ENCODE measurements at places on chromosomes 3 and 15.

DNA sequence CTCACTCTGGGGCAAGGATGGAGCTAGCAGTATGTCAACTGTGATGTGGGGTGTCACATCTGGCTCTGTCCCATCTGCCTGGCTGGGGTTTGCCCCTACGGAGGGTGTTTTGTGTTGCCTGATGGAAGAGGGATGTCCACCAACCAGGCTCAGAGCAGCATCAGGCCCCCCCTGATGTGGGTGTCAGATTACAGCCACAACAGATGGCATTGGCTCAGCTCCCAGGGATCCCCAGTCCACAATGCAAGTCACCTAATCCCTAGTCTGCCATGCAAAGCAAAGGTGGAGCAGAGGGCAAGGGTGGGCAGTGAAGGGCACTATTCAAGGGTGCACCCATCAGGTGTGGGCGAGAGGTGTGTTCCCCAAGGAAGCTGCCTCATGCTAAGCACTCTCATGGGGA is 48.9 kb upstream of the AMOTL2 start:
- DNase-seq, result no peak

DNA sequence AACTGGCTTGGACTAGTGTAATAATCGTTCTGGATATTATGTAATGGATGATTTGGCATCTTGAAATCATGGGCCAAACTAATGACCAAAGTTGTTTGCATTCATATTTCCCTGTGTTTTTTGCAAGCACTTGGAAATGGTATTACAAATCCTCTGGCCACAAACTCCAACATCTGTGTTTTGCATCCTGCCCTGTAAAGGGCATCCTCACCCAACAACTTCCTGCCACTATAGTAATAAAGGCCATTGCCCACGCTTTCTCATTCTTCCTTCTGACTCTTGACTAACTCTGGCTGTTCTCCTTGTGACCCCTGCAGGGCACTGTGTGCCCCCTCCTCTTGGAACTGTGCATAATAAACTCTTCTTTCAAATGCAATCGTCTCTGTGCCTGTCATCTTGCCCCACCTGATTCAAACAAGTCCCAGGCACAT is 25.4 kb upstream of the PSMD6 start:
- DNase-seq, result no peak

DNA sequence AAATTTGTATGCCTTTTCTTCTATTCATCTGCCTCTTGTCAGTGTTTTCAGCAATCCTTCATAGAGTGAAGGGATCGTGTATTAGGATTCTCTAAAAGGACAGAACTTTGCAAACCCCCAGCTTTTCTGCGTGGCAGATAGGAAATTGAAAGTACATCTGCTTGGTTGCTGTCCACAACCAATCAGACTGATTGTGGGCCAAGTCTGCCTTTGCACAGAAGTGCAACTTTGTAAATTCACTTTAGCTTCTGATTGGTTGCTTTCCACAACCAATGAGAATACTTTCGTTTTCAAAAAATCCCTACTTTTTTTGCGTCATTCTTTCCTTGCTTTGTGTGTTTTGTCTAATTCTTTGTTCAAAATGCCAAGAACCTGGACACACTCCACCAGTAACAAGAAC is 847.4 kb downstream of the FHIT start:
- DNase-seq, result no peak

DNA sequence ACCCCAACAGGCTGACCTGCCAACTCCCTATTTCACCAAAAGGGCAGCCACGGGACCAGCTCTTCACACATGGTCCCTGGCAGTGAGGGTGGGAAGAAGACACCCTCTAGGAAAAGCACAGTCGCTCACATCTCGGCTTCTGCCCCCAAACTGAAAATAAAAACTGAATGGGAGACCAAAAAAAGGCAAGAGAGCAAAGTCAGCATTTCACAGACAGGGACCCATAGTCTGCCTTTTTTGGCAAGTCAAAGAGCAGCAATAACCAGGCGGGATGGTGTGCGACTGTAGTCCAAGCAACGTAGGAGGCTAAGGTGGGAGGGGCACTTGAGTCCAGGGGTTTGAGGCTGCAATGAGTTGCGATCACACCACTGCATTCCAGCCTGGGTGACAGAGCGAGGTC is 154.1 kb downstream of the ADAMTS17 start:
- DNase-seq, result no peak

DNA sequence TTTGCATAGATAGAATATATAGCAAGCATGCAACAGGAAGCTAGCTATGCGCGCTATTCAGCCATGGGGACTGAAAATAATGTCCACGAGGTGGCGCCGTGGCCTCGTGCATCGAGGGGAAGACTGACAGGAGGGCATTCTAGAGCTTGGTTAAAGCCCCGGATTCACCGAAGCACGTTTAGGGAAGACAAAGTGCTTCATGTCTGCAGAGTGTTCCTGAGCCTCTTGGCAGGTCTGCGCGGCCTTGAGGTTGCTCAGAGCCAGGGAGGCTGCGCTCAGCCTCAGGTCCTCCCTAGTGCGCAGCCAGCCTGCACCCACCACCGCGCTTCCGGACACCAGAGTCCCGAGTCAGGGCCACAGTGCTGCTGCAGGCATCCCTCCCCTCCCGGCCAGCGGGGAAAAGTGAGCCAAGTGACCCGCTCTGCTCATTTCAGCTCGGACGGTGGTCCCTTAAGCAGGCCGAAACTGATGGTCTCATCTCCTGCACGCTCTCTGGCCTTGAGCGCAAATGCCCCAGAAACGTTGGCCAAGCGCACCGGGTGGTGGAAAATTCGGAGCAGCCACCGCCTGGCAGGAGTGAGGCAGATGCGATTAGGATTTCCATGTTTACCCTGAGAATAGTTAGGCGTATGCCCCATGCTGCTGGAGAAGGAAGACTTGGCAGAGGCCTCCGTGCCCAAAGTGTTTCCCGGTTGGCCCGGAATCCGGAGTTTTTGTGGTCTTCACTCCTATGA is 24.8 kb downstream of the GABRA5 start:
- no peak for DNase-seq

- no peak for DNase-seq
Observed at GRCh38 chr15:27686971-27687370, 412.1 kb downstream of the OCA2 start.

- DNase-seq, result no peak
Observed at GRCh38 chr3:29004885-29005599, 275.8 kb upstream of the RBMS3 start.

- DNase-seq, result no peak
Observed at GRCh38 chr3:178485756-178486155, 50.5 kb upstream of the KCNMB2 start.

GRCh38 chr3:55097441-55097840 is 169.6 kb upstream of the LRTM1 start:
- no peak for DNase-seq

GRCh38 chr15:77187751-77188464 is 117.0 kb upstream of the TSPAN3 start:
- DNase-seq, result no peak

GRCh38 chr3:129602730-129603560 is 3.5 kb downstream of the PLXND1 start:
- no peak for DNase-seq

GRCh38 chr3:46193436-46193835 is 14.7 kb downstream of the CCR1 start:
- no peak for DNase-seq

- DNase-seq, result no peak
Observed at GRCh38 chr15:55552451-55552850, 35.7 kb downstream of the PYGO1 start.

DNA sequence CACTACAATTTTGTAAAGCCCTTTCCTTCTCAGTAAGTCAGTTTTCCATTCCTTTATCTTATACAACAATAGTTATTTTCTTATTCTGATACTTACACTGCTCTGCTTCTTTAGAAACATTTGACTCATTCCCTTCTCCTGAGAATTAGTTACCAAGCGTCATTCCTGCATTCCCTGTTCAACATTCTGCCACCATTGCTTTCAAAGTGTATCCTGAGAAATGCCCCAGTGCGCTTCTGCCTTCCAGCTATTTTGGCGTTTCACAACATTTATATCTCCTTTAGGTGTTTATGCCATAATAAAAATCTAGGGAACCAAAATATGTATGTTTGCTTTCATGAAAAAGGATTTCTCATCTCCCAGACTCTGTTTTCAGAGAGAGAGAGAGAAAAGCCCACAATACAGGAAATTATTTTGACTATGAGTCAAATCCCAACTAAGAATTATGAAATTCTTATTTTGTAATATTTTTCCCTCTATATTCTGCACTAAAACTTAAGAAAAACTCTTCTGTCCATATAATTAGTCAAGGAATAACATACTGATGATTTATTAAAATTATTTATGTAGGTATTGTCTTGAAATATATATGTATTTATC is 118.2 kb upstream of the RAP2B start:
- no peak for DNase-seq

GRCh38 chr15:44194323-44195150 is 534 bp downstream of the FRMD5 start:
- peak; percentile 40 for DNase-seq

DNA sequence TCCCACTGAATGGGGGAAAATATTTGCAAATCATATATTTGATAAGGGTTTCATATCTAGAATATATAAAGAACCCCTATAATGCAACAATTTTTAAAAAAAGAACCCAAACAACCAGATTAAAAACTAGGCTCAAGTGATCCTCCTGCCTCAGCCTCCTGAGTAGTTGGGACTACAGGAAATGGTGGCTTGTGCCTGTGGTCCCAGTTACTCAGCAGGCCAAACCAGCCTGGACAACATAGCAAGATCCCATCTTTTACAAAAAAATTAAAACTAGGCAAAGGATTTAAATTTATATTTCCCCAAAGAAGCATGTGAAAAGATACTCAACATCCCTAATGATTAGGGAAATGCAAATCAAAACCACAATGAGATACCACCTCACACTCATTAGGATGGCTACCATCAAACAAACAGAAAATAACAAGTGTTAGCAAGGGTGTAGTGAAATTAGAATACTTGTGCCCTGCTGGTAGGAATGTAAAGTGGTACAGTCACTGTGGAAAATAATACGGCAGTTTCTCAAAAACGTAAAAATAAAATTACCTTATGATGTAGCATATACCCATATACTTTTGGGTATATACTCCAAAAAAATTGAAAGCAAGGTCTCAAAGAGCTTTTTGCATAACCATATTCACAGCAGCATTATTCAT is 19.7 kb downstream of the TFDP2 start:
- no peak for DNase-seq

GRCh38 chr3:133464573-133464972 is 64.7 kb downstream of the BFSP2 start:
- no peak for DNase-seq

- no peak for DNase-seq
Observed at GRCh38 chr15:46732060-46732459, 985.2 kb upstream of the SEMA6D start.

DNA sequence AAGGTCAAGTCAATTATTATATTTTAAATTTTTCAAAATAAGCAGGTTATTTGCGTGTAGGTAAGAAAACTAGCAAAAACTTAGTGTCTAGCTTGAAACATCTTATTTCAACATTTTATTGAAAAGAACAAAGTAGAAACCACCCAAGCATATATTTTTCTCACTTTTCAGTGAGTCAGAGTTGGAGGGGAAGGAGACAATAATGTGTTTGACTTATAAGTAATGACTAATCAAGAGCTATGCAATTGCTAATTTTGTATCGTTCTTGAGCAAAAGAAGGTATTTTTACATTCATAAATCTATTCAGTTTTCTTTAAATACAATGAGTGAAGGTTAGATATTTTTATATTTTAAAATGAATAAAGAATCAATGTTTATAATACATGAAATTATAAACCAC is 54.4 kb upstream of the P2RY1 start:
- DNase-seq, result no peak

DNA sequence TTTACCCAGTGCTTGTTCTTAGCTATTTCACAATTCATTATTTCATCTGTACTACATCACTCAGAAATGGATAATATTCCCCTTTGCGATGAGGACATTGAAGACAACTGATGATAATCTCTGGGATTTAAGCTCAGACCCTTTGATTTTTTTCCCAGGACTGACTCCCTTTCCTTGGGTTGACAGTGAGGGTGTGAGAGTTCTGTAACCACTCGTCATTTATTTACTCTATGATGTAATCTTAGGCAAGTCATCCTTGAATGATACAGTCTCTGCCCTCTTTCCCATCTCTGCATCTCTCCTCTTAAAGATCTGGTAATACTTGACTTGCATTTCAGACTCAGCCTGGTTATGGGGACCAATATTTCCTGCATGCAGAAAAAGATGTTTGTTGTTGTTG is 1041.7 kb downstream of the AGBL1 start:
- DNase-seq, result no peak

GRCh38 chr15:57323806-57324589 is 52.3 kb upstream of the CGNL1 start:
- peak; percentile 33 for DNase-seq

GRCh38 chr15:57600197-57600596 is 8.5 kb downstream of the MYZAP start:
- no peak for DNase-seq

DNA sequence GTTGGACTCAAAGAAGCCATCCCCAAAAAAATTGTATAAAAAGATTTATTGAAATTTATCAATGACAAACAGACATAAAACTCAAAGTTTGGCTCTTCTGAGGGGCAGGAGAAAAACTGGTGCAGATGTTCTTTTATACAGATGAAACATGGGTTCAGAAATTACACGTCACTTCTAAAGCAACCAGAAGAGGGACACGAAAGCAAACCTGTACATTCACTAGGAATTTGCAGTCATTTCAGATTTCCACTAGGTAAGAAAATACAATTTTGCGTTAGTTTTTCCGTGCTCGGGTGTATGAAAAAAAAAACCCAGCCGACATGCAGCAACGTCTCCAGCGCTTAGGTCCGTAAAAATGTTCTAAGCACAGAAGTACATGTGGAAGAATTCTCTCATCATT is 41.8 kb downstream of the ANP32A start:
- DNase-seq, result no peak

DNA sequence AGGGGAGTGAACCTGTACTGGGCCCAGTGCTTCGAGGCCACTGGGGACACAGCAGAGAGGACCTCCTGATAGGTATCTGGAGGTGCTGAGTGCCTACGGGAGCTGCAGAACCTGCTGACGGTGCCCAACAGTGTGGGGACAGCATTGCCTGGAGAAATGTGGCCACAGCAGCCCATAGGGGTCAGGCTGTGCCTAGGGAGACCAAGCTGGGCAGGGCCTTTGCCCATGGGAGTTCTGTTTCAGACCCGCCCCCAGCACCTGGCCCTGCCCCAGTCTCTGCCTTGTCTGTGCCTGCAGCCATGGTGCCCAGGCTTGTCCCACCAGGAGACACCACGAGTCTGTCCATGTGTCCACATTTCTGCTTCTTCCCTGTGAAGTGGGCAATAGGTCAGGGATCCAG is 15.3 kb upstream of the RPL32 start:
- no peak for DNase-seq

DNA sequence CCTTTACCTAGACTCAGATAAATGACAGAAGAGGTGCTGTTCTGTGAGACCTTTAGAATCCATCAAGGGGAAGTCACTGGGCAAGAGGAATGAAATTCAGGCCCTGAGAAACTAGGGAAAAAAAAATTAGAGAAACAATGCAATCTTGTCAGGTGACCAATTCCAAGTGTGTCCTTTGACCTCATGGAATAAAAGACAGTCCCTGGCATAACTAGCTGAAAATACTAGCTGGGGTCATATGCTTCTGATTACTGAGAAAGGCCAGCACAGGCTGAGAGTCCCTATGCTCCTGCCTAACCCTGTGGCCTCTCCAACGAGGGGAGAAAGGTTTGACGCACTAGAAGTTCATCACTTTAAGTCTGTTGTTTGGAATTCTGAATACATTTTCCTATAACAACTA is 167.3 kb downstream of the XXYLT1 start:
- no peak for DNase-seq

GRCh38 chr3:47018269-47018611 is 38.8 kb downstream of the NBEAL2 start:
- DNase-seq, result no peak

Measured in 8988T (cell line).